ENCODE measurements at places on chromosomes 3 and 15. TPM values are rescaled to one million over a fixed set of nuclear protein-coding genes. Genes with fewer than 3 reads are reported as not detected.

- peaks cover 2% of the 10 kb centered on the region for H3K4me1 ChIP-seq
- H3K27ac ChIP-seq: no peak overlapping the region
- no peaks in the 10 kb centered on the region for H3K27me3 ChIP-seq
- no peaks in the 10 kb centered on the region for H3K36me3 ChIP-seq
These were observed 199.8 kb upstream of the TLE3 start for GRCh38 chr15:70297465-70298058.

DNA sequence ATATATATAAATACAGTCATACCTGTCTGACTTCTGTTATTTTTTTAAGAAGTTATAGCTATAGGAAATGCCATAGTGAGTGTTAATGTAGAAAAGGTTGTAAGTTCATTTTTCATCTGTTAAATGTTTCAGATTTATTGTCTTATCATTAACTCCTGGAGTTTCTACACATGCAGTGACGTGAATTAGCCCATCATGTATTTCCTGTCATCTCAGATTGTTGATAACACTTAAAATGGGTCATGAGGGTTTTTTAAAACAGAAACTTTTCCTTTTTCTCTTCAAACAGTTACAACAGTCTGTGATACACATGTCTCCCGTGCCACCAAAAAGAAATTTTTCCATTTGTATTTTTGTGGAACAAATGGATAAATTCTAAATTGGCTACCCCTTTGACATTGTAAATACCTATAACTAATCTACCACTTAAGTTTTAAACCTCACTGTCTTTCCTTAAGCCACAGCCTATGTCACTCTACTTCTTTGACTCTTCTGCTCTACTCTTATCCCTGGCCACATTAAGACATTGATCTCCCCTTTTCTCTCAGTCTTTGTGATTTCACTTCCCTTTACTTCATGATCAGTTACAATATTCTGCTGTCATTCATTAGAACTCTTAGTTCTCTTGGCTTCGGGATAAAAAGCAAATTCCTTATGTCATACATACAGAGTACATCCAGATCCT is 89.1 kb downstream of the NEO1 start:
- H3K36me3 ChIP-seq: no peaks in the 10 kb centered on the region
- H3K27ac ChIP-seq: peak overlapping the region; percentile 13
- peaks cover 7% of the 10 kb centered on the region for H3K4me1 ChIP-seq
- H3K4me3 ChIP-seq: no peak overlapping the region

DNA sequence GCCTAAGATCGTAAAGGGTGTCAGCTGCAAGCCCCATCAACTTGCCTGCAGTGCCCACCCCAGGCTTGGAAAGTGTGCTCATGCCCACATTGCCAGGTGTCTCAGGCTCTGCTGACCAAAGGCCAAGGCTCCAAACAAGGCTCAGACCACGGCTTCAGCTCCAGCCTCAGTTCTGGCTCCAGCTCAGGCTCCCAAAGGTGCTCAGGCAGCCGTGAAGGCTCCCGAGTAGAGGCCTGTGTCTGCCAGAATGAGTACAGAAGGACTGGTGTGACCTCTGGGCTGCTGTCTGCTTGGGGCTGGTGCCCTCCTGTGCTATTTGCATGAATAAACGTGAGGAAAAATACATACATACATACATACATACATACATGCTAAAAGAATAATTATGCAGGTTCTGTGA is 27.9 kb upstream of the UACA start:
- DNase-seq: no peak
- H3K27me3 ChIP-seq: no peaks in the 10 kb centered on the region
- H3K4me3 ChIP-seq: no peak overlapping the region
- no peaks in the 10 kb centered on the region for H3K36me3 ChIP-seq
- no peak overlapping the region for H3K27ac ChIP-seq

SPTSSB gene
- polyA plus RNA-seq: 6.9 TPM

CNTN3 gene
- polyA plus RNA-seq: 4.1 TPM

EOMES gene
- 0.39 TPM for polyA plus RNA-seq
